ENCODE measurements at places on chromosomes 7 and 10.

- no peak for DNase-seq
Measured at GRCh38 chr7:70735313-70735712, 396.6 kb upstream of the GALNT17 start.

DNA sequence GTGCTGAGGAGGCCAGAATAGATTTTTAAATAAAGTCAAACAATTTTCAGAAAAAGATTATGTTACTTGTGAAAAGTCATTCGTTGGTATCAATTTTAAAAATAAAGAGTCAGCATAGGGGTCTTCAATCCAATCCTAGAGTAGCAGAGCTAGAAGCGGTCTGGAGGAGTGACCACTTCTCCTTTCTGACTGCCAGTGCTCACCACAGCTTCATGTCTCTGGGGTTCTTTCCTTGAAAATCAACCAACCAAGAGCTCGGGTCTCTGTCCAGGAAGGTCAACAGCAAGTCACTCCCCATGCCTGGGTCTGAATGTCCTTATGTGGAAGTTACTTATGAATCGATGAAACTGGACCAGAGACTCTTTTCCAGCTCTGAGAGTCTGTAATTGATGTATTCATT, 14.3 kb downstream of the PTPRN2 start:
- no peak for DNase-seq

DNA sequence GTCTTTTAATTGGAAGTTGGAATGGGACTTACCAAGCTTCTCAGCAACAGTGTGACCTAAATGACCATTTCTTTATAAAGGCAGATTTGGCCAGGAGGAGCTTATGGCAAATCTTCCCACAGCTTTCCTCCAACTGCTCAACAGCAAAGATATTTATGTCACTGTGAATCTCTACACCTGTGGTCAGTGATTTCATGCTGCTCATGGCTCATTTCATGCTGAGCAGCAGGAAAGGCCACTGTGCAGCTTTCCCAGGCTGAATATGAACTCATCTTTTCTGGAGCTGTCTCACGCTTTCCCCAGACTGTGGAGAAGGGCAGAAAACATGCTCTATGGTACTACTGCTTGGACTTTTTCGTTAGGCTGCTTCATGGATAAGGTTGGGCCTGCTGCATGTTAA, 29.8 kb downstream of the CALCR start:
- no peak for DNase-seq

DNA sequence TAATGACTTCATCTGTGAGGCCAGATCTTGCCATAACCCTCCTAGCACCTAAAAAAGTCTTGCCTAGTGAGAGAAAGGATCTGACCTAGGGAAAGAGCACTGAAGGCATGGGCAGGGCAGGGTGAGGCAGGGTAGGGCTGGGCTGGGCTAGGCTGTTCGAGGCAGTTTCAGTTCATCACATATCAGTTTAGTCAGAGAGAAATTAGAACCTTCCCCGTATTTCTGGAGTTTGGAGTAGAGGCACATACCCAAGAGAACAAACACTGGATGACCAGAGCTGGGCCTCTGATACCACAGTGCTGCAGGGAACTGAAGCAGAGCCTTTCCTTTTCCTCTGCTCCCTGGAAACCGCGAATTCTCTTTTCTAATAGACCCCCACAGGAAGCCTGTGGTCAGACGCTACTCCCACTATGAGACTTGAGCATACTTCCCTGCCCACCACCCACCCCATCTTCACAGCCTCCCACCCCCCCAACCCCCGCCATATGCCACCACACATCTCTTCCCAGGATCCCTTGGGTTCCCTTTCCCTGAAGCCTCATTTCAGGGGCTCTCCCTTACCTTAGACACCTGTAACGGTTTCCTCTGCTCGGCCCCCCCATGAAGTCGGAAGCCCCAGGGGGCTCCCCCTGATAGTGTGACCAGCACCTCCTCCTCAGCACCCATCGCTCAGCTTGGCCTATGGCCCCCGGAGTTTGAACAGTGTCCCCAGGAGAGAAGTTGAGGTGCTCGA, 406 bp downstream of the SYNPO2L start:
- DNase-seq, result no peak

DNA sequence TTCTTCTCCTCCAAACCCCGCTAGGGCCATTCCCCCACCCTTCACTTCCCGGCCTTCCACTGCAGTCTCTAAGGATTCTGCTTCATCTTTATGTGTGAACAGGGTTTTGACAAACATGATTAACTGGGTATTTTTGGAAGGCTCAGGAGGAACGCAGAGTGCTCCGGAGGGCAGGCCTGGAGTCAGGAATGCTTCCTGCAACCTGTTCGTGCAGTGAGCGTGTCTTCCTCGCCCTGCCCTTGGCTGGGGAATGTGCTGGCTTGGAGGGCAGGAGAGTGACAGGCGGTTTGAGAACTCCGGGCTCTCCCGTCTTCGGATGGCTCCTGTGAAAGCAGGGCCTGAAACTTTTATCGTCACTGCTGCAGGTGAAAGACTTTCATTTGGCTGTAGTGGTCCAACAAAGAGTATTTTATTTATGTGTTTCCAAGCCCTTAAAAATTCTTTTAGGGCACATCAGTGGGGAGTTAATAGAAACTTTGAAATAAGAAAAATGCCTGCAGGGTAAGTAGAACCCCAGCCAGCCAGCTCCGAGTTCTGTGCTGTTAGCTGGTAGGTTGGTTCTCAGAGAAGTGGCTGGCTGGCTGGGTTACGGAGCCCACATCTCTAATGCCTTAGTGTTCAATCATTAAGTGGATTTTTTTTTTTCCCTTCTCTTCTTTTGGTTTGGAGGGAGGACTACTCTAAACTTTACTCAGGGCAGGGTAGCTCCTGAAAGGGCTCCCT, 51.0 kb downstream of the TCF7L2 start:
- DNase-seq, result no peak

DNA sequence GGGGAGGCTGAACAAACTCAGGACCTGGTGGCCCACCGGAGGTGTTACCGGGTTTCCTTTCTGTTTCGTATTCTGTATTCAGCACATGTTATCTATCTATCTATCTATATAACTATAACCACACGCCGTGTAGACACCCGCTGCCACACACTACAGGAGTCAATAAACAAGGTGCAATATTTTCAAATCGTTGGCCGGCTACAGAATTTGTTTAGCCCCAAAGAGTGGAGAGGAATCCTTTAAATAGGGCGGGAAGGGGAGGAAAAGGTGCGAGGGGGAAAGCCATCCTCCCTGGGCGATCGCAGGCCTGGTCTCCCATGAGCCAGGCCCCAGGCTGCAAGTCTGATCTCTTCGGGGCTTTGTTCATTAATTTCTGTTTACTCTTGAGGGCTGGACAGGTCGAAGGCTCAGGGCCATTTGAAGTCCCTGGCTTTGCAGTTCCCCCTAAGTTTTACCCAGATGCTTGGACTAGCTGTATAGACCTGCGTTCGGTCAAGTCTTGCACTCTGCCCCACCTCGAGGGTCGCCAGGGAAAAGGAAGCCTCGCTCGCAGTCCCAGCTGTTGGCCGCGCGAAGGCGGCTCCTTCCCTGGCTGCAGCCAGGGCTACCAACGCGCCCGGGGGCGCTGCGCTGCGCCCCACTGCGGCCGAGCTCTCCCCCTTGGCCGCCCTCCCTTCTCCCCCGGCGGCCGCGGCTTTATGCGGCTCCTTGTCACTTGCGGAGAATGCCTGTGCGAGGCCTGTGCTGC, 3.8 kb downstream of the NKX2-3 start:
- no peak for DNase-seq
